ENCODE measurements at places on chromosomes 16 and 17.

GRCh38 chr17:9802294-9802693, 10.9 kb upstream of the DHRS7C start:
- no peak for DNase-seq

DNA sequence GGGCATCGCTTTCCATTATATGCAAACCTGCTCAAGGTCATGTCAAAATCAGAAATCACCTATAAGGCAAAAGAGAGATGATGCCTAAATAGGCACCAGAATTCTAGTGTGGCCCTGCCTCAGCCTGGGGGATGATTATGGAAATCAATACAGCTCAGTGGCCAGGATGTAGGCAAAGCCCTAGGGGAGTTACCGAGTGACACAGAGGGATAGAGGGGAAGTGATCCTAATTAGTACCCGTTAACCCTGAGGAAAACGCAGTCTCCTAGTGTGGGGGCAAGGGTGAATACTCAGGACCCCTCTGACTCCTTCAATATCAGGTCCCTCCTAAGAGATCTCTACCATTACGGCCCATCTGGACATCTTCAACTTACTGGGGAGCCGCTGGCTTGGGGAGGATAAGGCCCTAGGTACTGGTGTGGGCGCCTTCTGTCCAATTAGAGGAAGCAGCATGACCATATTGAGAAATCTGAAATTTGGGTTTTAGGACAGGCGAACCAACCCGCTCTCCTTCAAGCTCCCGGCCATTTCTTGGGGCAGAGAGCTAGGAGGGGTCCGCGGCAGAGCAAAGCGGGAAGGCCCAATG, 725 bp downstream of the NT5C3B start:
- no peak for DNase-seq

DNA sequence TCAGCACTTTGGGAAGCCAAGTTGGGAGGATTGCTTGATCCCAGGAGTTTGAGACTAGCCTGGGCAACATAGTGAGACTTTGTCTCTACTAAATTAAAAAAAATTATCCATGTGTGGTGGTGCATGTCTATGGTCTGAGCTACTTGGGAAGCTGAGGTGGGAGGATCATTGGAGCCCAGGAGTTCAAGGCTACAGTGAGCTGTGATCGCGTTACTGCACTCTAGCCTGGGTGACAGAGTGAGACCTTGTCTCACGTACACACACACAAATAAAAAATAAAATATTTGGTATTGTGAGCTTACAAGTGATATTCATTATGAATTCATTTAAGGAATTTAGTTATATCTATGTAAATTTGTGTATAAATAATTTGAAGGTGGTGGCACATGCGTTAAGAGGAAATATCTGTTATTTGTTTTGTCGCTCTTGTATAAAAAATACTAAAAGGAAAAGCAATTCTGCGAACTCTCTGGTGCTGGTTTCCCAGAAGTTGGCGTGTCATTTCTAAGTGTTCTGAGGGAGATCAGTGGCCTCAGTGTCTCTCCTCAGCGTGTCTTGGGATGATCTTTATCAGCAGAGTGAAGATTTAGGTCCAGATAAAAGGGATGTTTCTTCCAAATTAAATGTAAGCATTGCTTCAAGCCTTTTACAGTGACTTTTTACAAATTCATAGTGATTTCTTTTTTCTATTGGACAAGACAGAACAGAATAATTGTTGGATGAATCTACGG, 187.6 kb downstream of the FTO start:
- DNase-seq: no peak

- no peak for DNase-seq
Measured at GRCh38 chr17:29210879-29211278, 30.7 kb upstream of the MYO18A start.

DNA sequence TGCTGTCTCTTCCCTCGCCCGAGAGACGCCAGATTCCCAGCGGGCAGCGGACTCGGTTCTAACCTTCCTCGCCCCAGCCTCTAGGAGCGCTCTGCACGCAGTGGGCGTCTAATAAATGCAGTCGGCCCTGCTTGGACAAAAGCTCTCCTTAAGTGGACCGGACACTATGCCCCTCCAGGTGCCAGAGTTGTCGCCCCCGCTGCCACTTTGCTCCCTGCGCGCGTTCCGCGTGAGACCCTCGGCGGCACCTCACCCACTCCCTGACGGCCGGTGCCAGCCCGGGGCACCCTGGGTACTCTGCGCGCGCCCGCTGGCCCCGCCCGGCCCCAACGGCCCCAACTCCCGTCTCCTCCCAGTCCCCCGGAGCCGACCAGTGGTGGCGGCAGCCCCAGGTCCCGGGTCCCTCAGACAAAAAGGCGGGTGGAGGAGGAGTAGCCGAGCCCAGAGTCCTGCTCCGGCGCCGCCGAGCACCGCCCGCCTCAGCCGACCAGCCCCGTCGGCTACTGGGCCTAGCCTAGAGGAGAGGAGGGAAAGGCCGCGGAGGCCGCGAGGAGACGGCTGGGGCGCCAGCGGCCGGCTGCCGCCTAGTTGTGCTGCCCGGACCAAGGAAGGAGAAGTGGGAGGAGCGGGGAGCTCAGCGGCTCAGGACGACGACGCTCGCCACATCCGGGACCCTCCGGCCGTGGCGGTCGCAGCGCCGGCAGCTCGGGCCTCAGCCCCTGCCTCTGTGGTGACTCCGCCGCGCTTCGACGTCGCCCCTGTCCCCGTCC, 123.0 kb downstream of the GOSR1 start:
- peak; percentile 90 for DNase-seq

Measured in coronary artery (tissue), 2 donors.